ENCODE measurements at places on chromosomes 3 and 15.

DNA sequence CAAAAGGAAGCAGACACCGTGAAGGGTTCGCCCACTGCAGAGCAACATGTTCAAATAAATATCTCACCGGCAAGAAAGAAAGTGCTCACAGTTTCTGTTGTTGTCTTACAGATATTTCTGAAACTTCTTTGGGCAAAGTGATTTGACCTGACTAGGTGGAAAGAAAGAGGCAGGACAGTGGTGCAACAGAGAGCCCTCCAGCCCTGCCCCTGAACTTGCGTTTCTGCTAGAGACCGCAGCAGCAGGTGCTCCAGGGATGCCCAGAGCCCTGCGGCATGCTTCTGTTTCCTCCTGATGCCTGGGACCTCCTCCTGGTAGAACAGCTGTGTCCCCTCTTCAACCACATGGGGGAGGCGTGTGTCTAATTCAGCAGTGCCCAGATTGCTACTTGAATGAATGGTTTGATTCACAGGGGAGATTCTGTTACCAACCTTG is 123.4 kb downstream of the ATP10A start:
- DNase-seq, result no peak

GRCh38 chr3:57652203-57652602 is 40.7 kb downstream of the DENND6A start:
- no peak for DNase-seq

DNA sequence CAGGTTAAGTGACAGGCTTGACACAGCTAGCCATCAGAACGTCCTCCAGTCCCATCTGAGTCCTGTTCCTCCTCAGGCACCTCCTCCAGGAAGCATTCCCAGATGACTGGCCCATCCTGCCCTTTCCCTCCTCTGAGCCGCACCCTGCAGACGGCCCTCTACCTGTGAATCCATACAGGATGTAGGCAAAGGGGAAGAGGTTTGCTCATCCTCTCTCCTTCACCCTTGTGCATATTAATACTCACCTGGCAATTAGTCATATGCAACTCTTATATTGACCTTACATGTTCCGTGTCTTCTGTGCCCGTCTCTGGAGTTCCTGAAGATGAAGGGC is 61.9 kb downstream of the SMAD3 start:
- peak; percentile 38 for DNase-seq

DNA sequence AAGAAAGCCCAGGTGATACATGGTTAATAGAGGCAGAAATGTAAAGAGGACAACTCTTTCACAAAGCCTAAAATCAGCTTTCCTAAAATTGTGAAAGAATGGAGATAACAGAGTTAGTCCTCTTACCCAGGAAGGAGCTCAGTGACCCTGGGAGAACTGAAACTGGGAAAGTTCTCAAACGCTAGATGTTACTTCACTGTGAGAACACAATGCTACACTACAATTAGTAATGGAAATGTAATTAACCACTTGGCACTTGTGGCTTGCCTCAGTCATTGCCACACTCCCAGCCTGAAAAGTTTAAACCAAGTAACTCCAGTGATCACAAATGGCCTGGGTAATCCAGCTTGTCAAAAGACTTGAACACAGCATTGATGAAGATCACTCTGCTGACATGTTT is 102.7 kb upstream of the FGF7 start:
- no peak for DNase-seq

GRCh38 chr15:67505675-67506572 is 15.0 kb upstream of the C15orf61 start:
- no peak for DNase-seq

GRCh38 chr3:39639344-39640236 is 169.8 kb upstream of the MYRIP start:
- no peak for DNase-seq

GRCh38 chr3:94241986-94242385 is 179.1 kb downstream of the NSUN3 start:
- no peak for DNase-seq

GRCh38 chr3:5767304-5767703 is 579.8 kb downstream of the EDEM1 start:
- no peak for DNase-seq

GRCh38 chr3:12444582-12445471 is 39.5 kb upstream of the TSEN2 start:
- DNase-seq, result no peak

DNA sequence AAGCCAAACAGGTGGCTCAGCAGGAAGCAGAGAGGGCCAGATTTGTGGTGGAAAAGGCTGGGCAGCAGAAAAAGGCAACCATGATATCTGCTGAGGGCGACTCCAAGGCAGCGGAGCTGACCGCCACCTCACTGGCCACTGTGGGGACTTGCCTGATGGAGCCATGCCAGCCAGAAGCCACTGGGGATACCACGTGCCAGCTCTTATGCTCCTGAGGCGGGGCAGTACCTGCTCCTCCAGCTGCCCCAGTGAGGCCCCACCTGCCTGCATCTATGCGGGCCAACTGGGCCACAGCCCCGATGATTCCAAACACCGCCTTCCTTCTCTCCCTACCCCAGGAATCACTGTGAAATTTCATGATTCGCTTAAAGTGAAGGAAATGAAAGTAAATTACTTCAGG is 22.9 kb upstream of the ARIH1 start:
- DNase-seq, result no peak

- DNase-seq, result no peak
These were observed 87.2 kb upstream of the MLF1 start for GRCh38 chr3:158483701-158484235.

DNA sequence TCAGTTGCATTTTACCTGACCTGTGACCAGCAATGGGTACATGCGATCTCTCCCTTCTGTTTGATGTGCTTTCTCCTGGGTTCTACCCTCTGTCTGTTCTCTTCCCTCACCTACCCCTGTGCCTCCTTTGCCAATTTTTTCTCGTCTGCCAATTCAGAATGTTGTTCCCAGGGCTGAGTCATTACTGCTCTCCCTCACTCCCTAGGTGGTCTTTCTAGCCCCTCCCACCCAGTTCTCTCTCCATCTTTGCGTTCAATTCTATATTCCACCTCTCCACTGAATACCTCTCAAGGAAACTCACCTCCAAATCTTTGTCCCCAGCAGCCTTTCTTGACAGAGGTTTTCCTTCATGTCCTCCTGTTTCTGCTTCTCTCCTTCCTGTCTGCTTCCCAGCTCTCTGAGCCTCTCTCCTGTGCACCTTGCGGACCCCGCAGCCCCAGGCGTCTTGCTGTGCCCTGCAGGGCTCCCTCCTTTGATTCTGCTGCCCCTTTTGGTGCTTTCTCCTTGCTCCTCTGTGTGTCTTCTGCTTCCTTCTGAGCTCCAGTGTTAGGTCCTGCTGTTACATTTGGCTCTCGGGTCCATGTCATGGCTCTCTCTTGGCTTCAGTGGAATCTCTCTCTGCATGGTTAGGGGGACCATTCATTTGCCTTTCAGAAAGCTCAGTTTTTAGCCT is 398.2 kb upstream of the TPM1 start:
- DNase-seq, result no peak

- peak; percentile 1 for DNase-seq
These were observed 54.0 kb downstream of the KCNAB1 start for GRCh38 chr3:156174229-156174847.
